ENCODE measurements at places on chromosomes 1 and 21.

DNA sequence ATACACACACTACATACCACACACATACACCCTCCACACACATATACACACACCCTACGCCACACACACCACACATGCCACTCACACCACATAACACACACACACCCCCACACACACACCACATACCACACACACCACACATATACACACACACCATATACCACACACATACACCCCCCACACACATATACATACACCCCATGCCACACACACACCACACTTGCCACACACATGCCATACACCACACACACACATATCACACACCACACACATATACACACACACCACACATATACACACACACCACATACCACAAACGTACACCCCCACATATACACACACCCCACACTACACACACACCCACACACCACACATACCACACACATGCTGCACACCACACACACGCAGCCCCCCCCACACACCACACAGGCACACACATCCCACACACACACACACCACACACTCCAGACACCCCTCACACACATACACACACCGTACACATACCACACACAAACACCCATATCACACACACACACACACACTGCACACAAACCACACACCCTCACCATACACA lies 76.7 kb upstream of the TMPRSS2 start:
- DNase-seq, result no peak

DNA sequence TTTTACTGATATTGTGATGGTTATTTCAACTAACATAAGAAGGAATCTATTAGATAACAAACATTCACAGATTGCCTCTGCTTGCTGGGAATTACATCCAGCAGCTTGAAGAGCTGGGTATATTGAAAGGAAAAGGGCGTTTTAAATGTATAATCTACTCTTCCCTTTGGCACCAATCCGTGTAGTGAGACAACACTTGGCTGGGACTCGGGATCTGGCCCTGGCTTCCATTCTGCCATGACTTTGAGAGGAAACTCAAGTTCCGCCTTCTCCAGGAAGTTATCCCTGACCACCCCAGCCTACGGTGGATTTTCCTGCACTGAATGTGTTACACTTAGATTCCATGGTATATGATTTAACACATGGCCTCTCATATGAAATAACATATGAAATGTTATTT lies 86.9 kb upstream of the UBE2U start:
- no peak for DNase-seq

GRCh38 chr1:221217029-221217428 lies 337.8 kb downstream of the HLX start:
- DNase-seq, result no peak

GRCh38 chr1:213414911-213415310 lies 363.9 kb downstream of the RPS6KC1 start:
- no peak for DNase-seq

DNA sequence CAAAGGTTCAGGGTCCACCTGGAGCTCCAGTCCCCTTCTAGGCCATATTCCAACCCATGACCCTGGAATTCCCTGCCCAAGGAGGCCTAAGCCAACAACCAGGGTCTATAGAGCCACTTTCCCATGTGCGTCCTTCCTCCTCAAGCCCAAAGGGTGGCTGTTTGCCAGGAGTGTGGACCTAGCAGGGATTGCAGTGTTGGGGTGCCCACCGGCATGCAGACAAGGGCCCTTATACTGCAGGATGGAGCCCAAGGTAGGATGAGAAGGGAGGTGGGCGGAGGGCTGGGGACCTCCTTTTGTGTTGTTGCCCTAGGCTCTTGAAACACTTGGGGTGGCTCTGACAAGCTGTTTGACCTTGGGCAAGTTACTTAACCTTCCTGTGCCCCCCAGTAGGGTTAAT lies 19.7 kb upstream of the ADGRB2 start:
- DNase-seq, result no peak

GRCh38 chr1:27873671-27874384 lies 1.5 kb downstream of the THEMIS2 start:
- DNase-seq, result no peak

DNA sequence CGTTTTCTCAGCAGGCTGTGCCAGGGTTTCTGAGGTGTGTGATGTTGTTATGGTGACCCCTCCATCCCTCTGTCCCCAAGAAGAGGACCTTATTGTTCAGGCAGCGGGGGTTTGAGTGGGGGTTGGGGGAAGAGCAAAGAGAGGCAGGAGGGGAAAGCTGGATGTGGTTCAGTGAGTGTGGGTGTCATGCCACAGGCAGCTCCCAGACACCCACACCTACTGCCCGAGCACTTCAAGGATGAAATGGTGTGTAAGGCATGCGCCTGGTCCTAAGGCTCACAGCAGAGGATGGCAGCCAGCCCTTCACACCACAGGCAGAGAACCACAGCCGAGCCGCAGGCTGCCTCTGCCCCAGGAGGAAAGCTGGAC lies 49.9 kb upstream of the STUM start:
- no peak for DNase-seq

DNA sequence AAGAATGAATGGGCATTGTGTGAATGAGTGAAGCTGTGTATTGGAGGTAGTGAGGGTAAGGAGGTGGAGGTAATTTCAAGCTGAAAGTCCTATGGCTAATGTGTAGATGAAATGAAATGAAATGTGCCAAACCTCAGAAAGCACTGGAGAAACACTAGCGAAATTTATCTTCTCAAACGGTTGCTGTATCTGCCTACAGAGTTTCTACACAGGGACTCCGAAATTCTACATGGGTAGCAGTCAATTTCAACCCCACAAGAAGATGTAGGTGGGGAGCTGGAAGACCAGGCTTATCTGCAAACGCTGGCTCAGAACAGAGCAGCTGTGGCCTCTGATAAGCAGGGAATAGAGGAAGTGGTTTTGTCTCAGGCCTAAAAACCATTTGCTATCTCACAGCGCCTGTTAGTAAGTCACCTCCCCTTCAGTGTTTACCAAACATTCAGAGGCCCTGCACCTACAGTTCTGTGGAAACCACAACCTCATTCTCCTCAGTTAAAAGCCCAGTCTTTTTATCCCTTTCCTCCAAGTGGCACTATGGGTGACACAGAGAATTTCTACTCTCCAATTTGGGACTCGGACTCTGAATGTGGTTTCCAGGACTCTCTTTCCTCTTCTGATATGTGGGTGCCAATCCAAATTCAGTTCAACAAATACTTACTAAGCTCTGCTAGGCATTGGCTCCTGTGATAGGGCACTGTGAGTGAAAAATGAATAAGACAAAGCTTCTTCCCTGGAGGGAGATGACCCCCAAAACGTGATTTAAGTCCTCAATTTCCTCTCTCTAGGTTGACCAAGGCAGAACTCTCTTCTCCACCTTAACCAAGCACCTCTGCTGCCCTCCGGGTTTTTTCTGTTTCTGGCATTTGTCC lies 17.2 kb upstream of the SLAMF6 start:
- peak; percentile 71 for DNase-seq

DNA sequence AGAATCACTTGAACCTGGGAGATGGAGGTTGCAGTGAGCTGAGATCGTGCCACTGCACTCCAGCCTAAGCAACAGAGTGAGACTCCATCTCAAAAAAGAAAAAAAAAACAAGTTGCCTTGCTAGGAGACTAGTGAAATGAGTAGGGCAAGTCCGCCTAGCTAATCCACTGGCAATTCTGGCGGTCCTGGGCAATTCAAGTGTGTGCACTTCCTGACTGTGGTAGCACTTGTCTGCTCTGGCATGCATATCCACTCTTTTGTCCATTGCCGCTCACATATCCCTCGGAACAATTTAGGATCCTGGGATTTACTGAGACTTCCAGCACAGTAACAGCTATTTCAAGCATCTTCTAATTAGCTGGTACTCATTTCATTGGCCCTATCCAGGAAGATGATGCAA lies 426.3 kb upstream of the ADGRL2 start:
- no peak for DNase-seq

GRCh38 chr1:203207751-203208150 lies 21.2 kb upstream of the CHI3L1 start:
- no peak for DNase-seq

DNA sequence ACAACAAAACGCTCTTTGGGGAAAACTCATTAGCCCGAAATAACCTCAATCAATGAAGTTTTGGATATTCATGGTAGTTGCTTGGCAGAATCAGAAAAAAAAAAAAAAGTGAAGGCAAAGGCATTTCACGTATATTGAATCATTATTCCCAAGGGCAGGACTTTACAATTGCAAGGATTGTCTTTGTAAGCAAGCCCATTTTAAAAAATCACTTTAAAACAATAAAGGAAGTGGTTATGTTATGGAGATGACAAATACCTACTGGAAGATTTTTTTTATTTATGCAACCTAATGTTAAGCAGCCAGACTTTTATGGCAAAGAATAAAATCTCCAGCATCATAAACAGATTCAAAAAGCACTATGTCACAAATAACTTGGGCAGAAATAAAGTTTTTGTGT lies 9.3 kb downstream of the GJB4 start:
- no peak for DNase-seq

GRCh38 chr1:167716000-167716271 lies 5.8 kb upstream of the MPZL1 start:
- no peak for DNase-seq

GRCh38 chr1:8121261-8122159 lies 95.4 kb upstream of the ERRFI1 start:
- no peak for DNase-seq

- no peak for DNase-seq
These were observed 3.5 kb upstream of the TSPAN1 start for GRCh38 chr1:46171351-46171750.

- DNase-seq, result peak; percentile 39
These were observed 20.1 kb upstream of the S100A10 start for GRCh38 chr1:152013664-152014237.

DNA sequence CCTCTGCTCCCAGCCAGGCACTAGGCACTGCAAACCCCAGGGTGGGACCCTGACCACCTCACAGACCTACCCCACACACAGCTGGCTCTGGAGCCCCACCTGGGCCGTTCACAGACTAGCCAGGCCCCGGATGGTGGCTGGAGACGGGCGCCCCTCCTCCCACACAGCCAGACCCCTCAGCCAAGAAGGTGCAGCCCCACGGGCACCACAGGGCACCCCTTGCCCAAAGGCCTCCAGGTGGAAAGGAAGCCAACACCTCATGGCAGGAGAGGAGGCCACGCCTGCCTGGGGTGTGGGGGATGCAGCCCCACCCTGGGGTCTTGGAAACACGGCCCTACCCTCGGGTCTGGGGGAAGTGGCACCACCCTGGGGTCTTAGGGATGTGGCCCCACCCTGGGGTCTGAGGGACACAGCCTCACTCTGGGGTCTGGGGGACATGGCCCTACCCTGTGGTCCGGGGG lies 44.6 kb downstream of the WNT9A start:
- DNase-seq, result no peak

All from CD4-positive, alpha-beta T cell treated with Interleukin-2 at 100 ng/mL for 4 hours (primary cell).